ENCODE measurements at places on chromosomes 12 and 14. TPM values are rescaled to one million over a fixed set of nuclear protein-coding genes. Genes with fewer than 3 reads are reported as not detected.

DNA sequence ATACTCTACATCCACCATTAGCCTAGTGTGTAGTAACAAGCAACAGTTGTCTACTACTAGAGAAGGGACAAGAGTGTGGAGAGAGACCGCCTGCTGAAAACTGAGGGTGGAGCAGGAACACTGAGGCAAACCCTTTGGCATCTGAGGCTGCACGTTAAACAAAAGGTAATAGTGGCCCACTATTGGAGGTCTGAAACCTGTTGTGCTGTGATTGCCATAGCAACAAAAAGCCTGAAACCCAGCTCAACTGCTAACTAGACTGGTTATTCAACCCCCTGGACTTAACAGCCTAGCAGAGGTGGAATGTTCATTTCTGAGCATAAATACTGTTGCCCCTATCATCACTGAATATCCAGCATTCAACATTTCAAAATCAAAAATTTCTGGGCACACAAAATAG, 43.0 kb downstream of the PPP4R4 start:
- DNase-seq: no peak

DNA sequence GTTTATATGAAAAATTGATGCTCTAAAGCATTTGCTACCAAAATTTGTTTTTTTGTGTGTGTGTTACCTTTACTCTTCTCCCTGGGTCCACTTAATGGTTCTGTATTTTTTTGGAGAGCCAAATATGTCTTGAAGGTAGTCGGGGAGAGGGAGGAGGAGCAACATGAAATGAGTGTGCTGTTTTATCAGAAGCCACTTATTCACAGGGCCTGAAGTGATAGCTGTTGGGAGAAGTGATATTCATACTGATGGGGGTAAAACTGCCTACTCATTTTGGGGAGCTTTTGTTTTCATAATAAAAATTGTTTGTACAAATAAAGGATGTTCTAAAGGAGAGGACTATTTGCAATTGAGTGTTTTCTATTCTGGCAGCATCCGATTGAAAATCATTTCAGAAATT, 29.2 kb downstream of the CRADD start:
- DNase-seq: no peak

DNA sequence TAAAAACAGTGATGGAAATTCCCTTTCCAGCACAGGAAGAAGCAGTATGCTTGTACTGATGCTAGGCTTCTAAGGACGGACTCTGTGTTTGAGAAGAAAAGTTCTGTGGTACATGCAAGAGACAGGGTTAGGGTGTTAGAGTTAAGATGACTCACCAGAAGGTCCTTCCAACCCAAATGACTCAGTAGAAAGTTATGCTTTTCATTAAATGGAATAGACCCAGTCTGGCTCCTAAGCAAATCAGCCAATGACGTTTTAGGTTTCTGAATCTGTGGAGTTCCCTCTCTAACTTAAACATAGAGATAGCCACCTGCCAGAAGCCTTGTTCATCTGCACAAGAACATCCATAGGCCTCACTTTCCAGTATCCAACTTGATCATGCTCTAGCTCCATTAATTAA, 5.7 kb downstream of the PTHLH start:
- DNase-seq: no peak

DNA sequence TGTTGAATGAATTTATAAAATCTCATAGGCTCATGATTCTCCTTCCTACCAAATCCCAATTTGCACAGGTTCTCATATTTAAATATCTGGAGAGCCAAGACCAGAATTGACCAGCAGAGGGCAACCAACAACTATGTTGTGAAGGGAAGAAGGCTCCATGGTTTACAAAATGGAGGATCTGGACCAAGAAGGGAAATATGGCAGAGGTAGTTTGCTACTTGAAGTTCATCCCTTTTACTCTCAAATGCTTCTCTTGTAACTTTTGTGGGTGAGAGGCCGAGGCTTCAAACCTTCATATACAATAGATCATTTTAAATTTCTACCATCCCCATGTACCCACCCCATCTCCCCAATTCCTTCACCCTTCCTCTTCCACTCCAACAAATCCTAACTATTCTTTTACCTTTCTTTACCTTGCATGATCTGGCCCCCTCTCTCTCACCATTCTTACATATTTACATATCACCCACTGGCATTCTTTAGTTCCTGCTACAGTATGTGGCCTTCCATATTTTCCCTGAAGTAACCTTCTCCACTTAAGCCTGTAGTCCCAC, 3.8 kb upstream of the SMARCC2 start:
- peak; percentile 91 for DNase-seq

GRCh38 chr12:68798882-68799234, 9.1 kb upstream of the MDM2 start:
- no peak for DNase-seq

GRCh38 chr14:52987042-52987441, 36.2 kb upstream of the FERMT2 start:
- DNase-seq: no peak

Gene GPR84
- not detected for total RNA-seq

DNA sequence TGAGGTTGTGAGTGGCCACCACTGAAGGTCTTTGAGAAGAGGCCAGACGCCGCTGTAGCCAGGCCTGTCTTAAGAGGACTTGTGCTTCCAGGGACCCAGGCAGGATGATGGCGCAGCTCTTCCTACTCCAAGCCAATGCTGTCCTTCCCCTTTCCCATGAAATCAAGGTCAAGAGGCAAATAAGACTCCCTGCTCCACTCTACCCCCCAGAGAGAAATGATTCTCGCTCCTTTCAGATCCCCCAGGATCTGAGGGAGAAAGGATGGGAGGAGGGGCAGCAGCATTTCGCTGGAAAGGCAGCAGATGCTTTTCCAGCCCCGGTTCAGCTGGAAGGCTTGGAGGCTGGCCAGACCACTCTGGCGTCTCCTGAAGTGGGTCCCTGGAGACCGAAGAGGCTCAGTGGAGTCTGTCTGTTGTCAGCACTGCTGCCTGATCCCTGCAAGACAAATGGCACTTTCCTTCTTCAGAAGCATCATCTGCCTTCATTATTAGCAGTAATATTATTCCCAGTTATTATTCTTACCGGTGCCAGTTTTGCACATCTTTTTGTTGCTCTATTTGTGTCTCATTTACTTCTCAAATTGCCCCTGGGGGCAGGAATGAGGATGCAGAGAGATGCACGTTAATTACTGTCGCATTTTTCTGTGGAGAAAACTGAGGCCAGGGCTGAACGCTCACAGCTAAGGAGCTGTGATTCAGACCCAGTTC, 51.4 kb downstream of the C14orf132 start:
- DNase-seq: peak; percentile 92

Measured in muscle of leg (tissue), 16 donors.